ENCODE measurements at places on chromosomes 4 and X. TPM values are rescaled to one million over a fixed set of nuclear protein-coding genes. Genes with fewer than 3 reads are reported as not detected.

Gene KCNE5
- total RNA-seq, result 2.6 TPM

- DNase-seq, result no peak
Measured at GRCh38 chr4:130576218-130576617, 1480.3 kb downstream of the C4orf33 start.

DNA sequence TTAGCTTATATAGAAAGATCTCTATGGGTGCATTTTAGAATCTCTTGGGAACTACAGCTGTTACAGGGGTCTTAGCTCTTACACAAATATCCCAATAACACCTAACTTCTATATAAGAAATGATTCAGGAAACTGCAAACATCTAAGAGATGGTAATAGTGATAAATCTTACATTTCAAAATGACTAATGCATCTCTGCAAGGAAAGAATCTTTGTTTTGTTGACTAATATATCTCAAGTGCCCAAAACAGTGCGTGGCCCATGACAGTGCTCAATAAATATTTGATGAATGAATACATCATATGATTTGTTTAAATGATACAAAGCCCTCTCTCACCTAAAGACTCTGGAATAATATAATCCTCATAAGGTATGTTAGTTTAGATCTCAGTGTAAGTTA lies 47.5 kb downstream of the CENPE start:
- DNase-seq, result no peak

- no peak for DNase-seq
Measured at GRCh38 chr4:111636961-111637585, 508.2 kb upstream of the FAM241A start.

DNA sequence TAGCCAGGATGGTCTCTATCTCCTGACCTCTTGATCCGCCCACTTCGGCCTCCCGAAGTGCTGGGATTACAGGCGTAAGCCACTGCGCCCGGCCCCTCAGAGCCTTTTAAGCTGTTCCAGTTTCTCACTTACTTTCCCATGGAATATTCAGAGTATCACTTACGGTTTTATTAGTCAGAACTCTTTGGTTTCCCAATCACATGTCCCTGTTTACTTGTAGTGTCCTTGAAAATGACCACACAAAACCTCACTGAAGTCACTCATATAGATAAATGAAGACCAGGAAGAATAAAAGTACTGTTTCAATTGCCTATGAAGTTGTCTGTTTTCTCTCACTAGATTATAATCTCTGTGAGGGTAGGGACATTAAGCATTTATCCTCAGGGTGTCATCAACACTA lies 217.2 kb upstream of the HCCS start:
- DNase-seq, result no peak

Gene DSPP
- total RNA-seq, result not detected

- no peak for DNase-seq
Measured at GRCh38 chr4:110364911-110365520, 110.9 kb upstream of the ENPEP start.

Gene FGFBP1
- total RNA-seq, result 0.96 TPM

Gene POU4F2
- total RNA-seq, result not detected

GRCh38 chr4:175371091-175371490 lies 441.0 kb downstream of the GPM6A start:
- DNase-seq, result no peak

- DNase-seq, result peak; percentile 80
Measured at GRCh38 chrX:72131317-72132294, at the start of gene RTL5. RTL5 (minus strand) TSS chrX:72131915.

DNA sequence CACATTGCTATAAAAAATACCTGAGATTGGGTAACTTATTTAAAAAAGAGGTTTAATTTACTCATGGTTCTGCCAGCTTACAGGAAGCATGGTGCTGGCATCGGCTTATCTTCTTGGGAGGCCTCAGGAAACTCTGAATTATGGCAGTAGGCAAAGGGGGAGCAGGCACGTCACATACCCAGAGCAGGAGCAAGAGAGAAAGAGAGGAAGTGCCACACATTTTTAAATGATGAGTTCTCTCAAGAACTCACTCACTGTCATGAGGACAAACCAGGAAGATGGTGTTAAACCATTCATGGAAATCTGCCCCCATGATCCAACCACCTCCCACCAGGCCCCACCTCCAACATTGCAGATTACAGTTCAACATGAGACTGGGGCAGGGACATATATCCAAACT lies 10.0 kb upstream of the AFF1 start:
- no peak for DNase-seq

DNA sequence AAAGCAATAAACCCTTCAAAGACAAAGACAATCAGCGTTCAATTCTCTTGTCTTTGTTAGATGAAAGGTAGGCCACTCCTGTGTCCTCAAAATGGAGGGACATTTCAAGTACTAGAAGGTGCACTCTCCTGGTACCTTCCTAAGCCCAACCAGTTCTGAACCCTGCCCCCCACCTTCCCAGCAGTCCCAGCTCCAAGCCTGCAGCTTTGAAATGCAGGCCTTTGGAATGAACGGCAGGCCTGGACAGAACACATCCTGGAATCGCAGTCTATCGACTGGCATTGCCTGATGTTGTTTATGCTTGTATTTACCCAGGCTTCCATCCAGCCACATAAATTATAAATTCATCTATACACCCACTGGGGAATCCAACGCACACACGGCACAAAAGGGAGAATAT lies 47.4 kb downstream of the RASGEF1B start:
- DNase-seq, result no peak

Gene CXorf65
- total RNA-seq, result not detected

Data from mesothelial cell of epicardium (in vitro differentiated cells).